OCI-M1 (cell line): ENCODE measurements at places on chromosomes 5 and 9.

GRCh38 chr5:169192536-169192935 lies 108.4 kb downstream of the SLIT3 start:
- no peak for DNase-seq

DNA sequence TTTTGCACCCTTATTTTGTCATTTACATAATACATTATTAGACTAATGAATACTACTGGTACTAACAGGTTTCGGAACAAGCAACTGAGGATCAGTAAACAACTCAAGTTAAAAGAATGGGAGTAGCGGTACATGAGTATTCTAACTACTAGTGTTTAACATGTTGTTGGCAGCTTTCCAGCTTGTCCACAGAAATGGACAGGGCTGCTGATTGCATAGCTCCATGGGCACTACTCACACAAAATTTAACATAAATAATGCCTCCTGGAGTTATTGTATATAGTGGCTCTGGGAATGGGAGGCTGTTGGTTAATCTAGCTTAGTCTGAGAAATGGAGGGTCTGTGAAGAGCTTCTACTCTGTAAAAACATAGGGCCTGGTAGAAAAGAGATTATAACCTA lies 6.7 kb downstream of the NCBP1 start:
- DNase-seq: no peak

- DNase-seq: no peak
Observed at GRCh38 chr5:151917904-151918303, 6.7 kb downstream of the GLRA1 start.

GRCh38 chr9:77556396-77556795 lies 91.7 kb downstream of the GNA14 start:
- no peak for DNase-seq

- DNase-seq: no peak
Observed at GRCh38 chr5:139760066-139761056, 35.2 kb upstream of the PSD2 start.

DNA sequence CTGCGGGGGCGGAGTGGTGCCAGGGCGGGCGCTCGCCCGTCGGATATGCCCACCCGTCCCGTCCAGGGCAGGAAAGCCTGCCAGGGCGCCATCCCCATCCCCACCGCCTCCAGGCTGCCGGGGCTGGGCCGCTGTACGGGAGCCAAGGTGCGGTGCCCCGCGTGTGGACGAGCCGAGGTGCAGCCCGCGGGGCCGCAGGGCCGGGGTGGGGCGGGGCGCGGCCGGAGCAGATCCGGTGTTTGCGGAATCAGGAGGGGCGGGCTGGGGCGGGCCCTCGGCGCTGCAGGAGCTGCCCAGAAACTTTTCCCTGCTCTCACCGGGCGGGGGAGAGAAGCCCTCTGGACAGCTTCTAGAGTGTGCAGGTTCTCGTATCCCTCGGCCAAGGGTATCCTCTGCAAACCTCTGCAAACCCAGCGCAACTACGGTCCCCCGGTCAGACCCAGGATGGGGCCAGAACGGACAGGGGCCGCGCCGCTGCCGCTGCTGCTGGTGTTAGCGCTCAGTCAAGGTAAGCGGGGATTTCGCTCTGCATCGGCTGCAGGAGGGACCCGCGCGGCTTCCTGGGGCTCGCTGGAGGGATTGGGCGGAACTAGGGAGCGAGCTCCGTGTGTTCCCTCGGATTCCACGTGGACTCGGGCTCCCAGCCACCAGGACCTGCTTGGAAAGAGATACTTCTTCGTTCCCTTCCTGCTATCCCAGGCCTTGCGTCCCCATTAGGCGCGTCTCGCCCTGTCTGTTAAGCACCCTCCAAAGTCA lies at the start of gene ITGA2:
TSS of gene ITGA2 (plus strand) at position 328 of the 756 bp plus-strand sequence. CDS start at position 445, 117 bp downstream.
- DNase-seq: no peak

DNA sequence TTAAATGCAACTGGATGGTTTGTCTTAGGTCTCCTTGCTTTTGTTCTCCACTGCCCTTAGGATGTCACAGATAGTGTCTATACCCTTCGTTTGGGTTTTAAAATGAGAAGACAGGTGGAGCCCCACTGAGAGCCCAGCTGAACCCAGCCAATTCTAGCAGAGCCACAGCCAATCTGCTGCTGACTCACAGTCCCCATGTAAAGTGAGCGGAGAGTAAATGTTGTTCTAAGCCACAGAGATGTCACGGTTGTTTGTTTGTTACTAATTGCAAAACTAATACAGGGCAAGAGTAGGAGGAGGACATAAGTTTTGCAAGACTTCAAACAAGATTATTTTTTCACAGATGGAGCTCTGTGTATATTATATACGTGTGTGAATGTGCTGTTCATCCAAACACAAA lies 50.5 kb upstream of the AGXT2 start:
- no peak for DNase-seq

- DNase-seq: no peak
Observed at GRCh38 chr5:34552686-34553085, 103.4 kb upstream of the RAI14 start.

- no peak for DNase-seq
Observed at GRCh38 chr5:173512637-173513435, 103.6 kb downstream of the BOD1 start.

GRCh38 chr5:42387563-42387962 lies 35.7 kb upstream of the GHR start:
- DNase-seq: no peak

DNA sequence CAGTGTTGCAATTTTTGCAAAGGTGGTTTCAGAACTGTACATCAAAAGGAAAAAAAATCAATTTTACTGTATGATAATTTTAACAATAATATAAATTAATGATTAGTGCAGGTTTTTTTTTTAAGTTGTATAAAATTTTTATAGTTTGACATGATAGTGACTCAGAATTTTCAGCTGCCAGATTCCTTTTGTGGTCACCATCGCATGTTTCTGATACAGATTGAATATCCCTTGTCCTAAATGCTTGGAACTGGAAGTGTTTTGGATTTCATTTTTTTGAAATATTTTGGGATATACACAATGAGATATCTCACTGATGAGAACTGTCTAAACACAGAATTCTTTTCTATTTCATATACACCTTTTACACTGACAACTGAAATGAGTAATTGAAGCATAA lies 361.3 kb downstream of the RAB3C start:
- no peak for DNase-seq

DNA sequence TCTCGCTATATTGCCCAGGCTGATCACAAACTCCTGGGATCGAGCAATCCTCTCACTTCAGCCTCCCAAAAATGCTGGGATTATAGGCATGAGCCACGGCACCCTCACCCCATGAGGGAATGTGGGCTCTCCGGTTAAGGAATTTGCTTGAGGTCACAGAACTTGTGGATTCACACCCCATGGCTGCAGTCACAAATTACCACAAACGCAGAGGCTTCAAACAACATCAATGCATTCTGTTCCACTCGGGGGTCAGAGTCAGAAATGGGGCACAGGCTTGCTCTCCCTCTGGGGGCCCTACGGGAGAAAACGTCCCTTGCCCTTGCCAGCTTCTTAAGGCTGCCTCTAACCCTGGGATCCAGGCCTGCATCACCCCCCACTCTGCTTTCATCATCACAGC lies 12.2 kb upstream of the SPINK4 start:
- no peak for DNase-seq

DNA sequence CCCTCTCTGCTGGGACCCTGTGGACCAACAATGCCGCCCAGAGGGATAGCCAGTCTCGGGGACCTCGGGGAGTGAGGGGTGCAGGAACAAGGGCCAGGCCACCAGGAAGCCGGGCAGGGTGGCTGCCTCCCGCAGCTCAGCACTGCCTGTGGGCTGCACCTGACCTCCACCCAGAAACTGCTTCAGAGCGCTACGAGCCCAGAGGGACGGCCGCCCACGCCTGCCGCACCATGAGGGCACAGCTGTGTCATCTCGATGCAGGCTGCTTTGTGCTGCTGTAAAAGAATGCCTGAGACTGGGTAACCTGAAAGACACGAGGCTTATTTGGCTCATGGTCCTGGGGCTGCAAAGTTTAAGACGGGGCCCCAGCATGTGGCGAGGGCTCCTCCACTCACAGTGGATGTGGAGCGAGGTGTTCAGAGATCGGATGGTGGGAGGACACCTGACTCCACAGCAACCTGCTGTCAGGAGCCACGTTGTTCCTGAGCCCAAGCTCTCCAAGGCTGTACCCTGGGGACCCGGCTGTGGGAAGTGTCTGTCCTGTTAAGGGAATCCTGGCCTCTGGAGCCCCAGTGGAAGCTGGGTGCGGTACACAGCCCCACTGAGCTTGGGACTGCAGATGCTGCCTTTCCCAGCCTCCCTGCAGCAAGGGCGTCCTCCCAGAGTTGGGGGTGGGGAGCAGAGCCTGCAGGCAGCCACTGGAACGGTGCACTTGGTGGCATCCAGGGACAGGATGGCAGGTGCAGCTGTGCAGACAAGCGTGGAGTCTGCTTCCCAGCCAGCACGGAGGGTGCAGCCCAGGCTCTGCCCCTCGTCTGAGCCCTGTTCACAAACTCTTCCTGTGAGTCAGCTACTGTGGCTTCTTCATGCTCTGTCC lies 11.8 kb upstream of the ZDHHC11 start:
- no peak for DNase-seq

GRCh38 chr5:139862803-139863202 lies 67.2 kb downstream of the PSD2 start:
- no peak for DNase-seq

- DNase-seq: no peak
Observed at GRCh38 chr5:122404018-122404417, 92.0 kb downstream of the SNCAIP start.

- no peak for DNase-seq
Observed at GRCh38 chr9:136060671-136061371, 34.3 kb downstream of the NACC2 start.
